NCI-H774 (cell line): ENCODE measurements at places on chromosomes 1 and 21.

- no peak for DNase-seq
These were observed 35.6 kb downstream of the NUF2 start for GRCh38 chr1:163357378-163357777.

- no peak for DNase-seq
These were observed 8.4 kb downstream of the ZBTB7B start for GRCh38 chr1:155011004-155011416.

DNA sequence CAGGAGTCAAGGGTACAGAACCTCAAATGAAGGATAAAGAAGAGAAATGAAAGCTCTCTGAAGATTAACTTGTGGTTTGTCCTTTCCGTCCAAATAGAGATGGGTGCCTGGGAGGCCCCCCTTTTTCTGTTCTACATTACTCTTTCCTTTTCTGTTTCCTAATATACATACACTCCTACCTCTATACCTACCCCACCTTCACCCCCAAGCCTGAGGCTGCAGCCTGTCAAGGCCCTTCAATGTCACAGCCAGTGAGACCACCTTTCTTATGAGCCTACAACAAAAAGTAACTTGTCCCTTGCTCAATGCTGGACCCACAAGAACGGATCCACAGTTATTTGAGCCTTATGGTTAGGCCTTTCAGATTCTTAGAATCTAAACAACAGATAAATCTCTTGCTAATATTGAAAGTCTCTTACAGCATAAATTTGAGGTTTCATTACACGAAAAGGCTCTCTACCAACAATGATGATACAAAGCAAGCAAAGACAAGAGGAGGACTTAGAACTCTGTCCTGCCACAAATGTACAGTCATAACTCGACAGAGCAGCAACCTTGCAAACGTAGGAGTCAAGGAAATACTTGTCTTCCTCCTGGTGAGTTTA lies 4.1 kb upstream of the TRAF3IP3 start:
- no peak for DNase-seq

GRCh38 chr1:234989019-234989418 lies 139.6 kb downstream of the TOMM20 start:
- no peak for DNase-seq

DNA sequence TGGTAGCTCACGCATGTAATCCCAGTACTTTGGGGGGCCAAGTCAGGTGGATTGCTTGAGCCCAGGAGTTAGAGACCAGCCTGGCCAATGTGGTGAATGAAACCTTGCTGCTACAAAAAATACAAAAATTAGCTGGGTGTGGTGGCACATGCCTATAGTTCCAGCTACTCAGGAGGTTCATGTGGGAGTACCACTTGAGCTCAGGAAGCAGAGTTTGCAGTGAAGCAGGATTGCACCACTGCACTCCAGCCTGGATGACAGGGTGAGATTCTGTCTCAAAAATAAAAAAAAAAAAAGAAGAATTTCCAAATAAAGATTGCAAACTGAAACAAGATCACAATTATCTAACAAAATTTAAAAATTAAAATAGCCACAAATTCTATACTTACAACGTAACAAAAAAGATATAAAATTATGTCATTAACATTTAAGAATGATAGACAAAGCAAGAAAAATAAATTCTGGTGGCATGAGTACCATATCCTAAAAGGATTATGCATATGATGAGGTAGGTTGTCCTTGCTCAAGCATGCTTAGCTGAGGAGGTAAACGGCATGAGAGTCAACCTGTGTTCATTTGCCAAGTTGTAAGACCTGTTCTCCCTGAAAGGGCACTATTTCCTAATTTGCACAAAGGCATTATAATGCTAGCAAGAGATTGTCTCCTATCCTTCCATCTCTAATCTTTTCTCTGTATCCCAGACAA lies 20.2 kb downstream of the IPP start:
- no peak for DNase-seq

GRCh38 chr1:52571783-52572182 lies 18.9 kb upstream of the TUT4 start:
- DNase-seq: no peak

GRCh38 chr21:26846036-26846931 lies 1.1 kb upstream of the ADAMTS1 start:
- DNase-seq: no peak

- no peak for DNase-seq
These were observed 55.0 kb downstream of the HUNK start for GRCh38 chr21:31927689-31928353.

DNA sequence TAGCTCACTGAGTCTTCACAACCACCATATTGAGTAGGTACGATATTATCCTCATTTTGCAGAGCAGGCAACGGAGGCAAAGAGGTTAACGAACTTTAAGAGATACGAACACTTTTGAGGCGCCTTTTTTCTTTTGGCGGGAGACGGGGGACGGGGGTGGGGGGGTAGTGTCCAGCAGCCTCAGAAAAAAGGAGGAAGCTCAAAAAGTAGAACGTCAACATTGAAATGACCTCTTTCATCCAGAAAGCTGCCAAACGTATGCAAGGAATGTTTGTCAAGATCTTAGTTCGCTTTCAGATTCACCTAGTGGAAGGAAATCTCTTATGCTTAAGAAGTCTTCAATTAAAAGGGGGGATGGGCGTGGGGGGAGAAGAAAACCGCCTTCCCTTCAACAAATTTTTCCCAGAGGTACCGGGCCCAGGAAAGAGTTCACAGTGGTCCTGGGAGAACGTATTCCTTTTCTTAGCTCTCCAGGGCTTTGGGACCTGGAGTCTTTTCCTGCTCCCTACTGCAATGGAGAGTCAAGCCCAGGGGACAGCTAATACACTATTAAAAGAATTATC lies 1.1 kb upstream of the PCAT6 start:
- DNase-seq: no peak

- peak; percentile 24 for DNase-seq
These were observed 10.7 kb downstream of the EPHX1 start for GRCh38 chr1:225820522-225821120.

DNA sequence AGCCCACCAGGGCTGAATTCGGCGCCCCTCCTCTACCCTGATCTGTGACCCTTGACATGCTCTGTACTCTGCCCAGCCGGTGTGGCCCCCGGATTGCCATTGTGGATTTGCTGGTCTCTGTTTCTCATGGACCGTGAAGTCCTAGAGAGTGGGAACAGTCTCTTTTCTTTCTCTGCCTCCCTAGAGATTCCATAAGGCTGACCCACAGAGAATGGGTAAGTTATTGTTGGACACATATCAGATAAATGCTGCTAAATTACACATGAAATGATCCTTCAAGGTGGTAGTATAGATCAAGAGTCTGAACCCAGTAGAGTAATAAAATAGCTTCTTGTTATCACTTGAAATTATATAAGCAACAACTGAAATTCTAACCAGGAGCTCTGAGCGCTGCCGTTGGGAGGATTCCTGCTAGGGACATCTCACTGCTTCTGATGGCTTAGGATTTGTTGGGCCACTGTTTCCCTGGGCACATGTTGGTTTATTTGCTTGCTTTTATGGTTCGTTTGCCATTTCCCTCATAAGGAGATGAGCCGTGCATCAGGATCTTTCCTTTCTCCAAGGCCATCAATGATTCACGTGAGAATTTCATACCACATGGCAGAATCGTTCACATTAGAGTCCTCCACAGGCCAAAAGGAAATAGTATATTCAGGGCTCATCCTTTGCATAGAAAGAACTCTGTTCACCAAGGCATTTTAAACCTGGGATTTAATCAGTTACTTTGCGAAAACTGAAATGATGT lies 111.9 kb downstream of the ZBTB18 start:
- DNase-seq: no peak

DNA sequence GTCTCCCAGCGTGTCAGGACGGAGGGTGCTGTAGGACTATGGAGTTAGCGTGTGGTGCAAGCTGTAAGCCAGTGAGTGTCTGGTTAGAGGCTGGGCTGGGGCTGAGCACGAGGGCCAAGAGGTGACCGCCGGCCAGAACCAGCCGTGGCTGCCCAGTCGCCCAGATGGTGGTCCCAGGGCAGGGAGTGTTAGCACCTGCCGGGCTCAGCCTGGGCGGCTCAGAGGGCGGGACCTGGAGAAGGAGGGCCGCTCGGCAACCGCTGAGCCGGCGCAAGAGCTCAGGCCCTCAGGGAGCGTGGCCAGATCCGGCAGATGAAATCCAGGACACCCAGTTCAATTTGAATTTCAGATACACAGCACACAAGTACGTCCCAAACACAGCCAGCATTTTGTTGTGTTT lies 87.9 kb downstream of the PRDM16 start:
- no peak for DNase-seq

DNA sequence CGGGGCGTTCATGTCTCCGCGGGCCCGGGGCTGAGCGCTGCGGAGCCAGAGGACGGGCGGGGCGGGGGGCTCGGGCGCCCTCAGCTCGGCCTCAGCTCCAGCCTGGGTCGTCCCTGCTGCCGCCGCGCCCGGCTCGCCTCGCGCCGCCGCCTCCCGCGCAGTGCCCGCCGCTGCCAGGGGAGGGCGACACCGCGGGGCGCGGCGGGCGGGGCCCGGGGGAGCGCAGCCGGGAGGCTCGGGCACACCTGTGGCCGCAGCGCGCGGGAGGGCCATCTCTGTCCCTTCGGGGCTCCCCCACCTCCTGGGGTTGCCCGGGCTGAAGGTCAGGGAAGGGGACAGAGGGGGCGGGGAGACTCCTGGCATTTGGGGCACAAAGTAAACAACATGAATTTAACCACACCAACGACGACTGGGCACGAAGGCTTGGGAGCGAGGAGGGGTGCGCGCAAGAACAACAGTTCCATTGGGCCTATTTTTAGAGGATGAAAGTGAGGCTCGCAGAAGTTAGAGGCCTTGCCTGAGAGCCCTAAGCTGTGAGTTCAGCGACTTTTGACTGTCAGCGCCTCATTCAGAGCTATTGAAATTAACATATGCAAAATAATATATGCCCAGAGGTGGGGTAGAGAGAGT lies at the start of gene FAM131C:
Gene FAM131C, minus strand, starts transcription at position 162 of the 630 bp plus-strand sequence. CDS start 209 bp downstream, outside the sequence.
- no peak for DNase-seq

- peak; percentile 24 for DNase-seq
These were observed 213.7 kb downstream of the PBX1 start for GRCh38 chr1:164772635-164773034.

GRCh38 chr1:67840449-67840848 lies 7.2 kb upstream of the GNG12 start:
- DNase-seq: no peak

GRCh38 chr21:45073301-45074047 lies 906 bp upstream of the ADARB1 start:
- DNase-seq: no peak

GRCh38 chr1:187460093-187460492 lies 631.3 kb downstream of the PLA2G4A start:
- no peak for DNase-seq

- DNase-seq: no peak
These were observed 451.1 kb downstream of the SETD4 start for GRCh38 chr21:35609263-35609662.

- DNase-seq: no peak
These were observed 156.4 kb upstream of the ZC3H12A start for GRCh38 chr1:37317870-37318467.

DNA sequence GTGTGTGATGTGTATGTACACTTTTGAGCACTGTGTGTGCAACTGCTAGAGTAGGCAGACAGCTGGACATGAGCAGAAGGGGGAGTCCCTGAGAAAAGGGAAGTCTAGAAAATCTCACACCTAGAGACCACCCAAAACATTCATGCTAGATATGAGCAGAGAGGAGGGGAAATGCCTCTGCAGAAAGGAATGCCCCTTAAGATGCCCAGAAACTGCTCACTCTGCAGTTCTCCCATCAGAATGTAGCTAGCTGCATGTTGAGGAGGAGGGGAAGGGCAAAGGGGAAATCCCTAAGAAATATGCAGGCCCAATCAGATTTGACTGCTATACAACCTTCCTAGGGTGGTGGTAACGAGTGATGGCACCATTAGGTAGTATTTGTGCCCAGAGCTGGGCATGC lies 31.8 kb upstream of the MAGOH start:
- DNase-seq: no peak

- no peak for DNase-seq
These were observed 40.9 kb downstream of the MORN1 start for GRCh38 chr1:2350501-2350900.

- no peak for DNase-seq
These were observed 182.1 kb downstream of the RHOU start for GRCh38 chr1:228917342-228917741.

GRCh38 chr1:30842697-30843354 lies 65.7 kb downstream of the SDC3 start:
- no peak for DNase-seq

DNA sequence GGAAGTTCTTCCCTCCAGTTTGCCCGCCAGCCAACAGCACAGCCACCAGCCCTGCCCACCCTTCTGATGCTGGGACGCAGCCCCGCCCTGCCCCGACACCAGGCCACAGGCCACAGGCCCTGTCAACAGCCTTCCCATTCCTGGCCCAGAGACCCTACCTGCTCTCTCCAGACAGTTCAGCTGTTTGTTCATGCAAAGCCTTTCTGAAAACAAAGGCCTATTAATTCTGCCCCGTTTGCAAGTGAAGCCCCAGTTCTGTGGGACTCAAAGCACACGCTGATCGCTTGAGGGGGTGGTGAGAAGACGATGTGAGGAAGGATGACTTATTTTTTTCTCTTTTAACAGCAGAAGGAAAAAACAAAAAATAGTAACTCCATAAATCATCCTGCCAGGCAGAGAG lies 55.4 kb upstream of the KIF26B start:
- no peak for DNase-seq

DNA sequence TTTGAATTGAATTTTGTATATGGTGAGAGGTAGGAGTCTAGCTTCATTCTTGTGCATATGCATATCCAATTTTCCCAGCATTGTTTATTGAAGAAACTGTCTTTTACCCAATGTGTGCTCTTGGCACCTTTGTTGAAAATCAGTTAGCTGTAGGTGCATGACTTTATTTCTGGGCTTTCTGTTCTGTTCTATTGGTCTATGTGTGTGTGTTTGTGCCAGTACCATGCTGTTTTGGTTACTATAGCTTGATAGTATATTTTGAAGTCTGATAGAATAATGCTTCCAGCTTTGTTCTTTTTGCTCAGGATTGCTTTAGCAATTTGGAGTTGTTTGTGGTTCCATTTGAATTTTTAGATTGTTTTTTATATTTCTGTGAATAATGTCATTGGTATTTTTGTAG lies 9.4 kb upstream of the ZMYM1 start:
- DNase-seq: no peak

DNA sequence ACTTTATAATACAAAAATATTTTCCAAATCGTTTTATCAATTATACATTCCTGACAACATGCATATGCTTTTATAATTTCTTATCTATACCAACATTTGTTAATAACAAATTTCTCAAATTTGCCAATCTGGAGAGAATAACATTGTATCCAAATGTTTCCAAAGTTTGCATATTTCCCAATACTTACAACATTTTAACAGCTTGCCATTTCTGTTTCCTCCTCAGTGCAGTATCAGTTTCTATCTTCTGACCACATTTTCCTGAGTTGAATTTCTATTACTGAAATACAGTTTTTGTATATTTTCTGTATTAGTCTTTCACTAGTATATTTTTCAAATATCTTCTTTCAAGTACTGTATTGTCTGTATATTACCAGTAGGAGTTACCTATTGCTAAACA lies 1594.3 kb downstream of the PLA2G4A start:
- DNase-seq: no peak

DNA sequence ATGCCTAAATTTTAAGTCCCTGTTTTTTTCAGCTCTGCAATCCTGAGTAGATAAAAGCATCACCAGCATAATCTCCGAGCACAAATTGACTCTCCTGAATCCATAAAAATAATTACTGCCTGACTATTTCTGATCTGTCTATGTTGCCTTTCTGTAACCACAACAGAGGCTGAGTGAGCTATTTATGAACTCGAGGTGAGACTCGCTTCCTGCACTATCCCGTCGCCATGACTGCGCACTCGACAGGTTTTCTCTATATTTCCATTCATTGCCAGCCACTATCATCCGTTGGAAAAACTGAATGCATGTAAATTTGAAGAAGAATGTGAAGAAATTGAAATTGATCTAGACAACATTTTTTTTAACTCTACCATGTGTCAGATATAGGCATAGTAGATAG lies 897.2 kb downstream of the ADGRL2 start:
- DNase-seq: no peak

GRCh38 chr1:118149799-118150198 lies 35.2 kb downstream of the SPAG17 start:
- no peak for DNase-seq
